ENCODE measurements at places on chromosomes 2 and 18.

GRCh38 chr2:1055014-1055595 is 104.5 kb downstream of the SNTG2 start:
- DNase-seq, result no peak

GRCh38 chr2:110991911-110992310 is 128.8 kb upstream of the BCL2L11 start:
- no peak for DNase-seq

DNA sequence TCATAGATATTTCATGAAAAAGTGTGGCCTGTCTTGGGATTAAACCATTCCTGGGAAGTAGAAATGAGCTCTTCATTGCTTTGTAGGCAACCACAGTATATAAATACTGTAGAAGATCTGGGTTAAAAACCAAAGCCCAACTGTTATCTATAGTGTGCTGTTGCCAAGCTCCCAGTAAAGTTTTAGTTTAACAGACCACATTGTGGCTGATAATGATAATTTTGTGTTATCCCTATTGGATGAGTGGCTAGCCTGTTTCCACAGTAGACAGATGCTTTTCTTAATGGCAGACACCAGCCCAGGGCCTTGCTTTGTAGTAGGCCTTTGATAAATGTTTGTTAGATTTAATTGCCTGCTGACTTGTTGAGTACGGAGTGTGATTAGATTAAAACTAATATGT is 52.1 kb downstream of the FMNL2 start:
- no peak for DNase-seq

- no peak for DNase-seq
Measured at GRCh38 chr18:57618910-57619309, 2.7 kb downstream of the NARS1 start.

DNA sequence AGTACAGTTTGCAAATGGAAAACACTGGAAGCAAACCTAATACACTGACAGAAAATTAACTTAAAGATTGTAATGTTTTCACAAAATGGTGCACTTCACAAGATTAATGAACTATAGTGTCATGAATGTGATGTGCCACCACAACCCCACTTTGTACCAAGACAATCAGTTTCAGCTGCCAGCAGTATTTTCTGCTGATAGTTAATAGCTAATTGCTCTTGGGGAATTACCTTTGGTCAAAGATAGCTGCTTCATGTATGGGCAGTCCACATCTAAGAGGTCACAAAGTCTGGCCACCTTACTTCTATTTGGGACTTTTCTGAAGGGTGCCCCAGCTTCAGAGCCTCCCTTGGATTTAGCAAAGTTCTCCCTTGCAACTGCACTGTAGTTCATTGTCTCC is 254.0 kb downstream of the CALCRL start:
- DNase-seq, result no peak

GRCh38 chr2:236691799-236692167 is 122.2 kb downstream of the ACKR3 start:
- no peak for DNase-seq

DNA sequence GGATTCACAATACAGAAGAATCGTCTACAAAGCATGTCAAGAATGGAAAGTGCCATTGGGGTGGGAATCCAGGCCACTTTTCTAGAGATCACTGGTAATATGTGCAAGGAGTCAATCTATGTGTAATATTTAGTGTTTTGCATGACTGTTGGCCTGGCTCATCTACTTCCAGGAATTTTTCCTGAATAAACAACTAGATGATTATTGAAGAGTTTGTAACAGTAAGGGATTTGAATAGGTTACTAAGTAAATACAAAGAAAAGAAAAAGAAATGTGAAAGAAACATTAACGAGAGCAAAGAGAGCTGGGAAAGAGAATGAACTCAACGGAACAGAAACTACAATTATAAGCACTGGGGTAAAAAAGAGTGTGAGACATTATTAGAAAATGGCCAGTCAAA is 406.0 kb downstream of the TGIF1 start:
- DNase-seq, result no peak

- DNase-seq, result no peak
Measured at GRCh38 chr2:27451095-27451494, 8.9 kb downstream of the KRTCAP3 start.

DNA sequence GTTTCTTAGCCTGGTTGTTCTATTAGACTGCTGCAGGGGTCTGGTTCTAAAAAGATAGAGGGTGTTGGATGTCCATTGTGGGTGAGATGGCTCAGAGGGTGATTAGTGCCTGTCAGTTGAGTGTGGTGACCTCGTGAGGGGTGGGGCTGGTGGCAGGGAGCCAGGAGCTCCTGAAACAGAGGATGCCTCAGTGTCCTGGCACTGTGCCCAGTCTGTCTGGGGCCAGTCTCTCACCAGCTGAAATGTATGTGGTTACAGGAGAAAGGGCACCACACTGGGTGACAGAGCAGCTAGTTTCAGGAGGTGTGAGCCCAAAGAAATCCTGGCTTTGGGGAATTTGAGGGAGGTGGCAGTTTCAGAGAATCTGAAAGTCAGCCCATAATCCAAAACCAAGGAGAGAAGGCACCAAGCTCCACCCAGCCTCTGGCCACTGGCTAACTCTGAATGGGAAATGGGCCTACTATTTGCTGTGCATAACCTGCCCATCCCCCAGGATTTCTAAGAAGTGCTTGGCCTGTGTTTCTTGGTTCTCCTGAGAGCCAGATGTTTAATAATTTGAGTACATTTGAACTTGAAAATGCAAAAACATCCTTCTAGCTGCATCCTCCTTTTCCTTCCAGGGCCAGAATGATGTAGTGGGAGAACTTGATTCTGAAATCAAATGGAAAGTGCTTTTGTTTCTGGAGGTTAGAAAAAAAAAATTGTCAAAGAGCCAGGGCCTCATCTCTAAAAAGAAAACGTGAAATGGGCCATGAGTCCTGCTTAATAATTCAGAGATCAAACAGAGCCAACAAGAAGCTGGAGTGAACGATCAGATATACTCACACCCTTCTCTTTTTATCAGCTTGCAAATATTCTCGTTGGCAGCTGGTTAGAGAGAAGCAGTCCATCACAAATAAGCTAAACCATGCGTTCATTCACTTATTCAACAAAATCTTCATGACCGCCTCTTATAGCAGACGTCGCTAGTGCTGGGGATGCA is 92.3 kb downstream of the B3GNT2 start:
- DNase-seq, result peak; percentile 64
